ENCODE measurements at places on chromosomes 2 and 18.

DNA sequence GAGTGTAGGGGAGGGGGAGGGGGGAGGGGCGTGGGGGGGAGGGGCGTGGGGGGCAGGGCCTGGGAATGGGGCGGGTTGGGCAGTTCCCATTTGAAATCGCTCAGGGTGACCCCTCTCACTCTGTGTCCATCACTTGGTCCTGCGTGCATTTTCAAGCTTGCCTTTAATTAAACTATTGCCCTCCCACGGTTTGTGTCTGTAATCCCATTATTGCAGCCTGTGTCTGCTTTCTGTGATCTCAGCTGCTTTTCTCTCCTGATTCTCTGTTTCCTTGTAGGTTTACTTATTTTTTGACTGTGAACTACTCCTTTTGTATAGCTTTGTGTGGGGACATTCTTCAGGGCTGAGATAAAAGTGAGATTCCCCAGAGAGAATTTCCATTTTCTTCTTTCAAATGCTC, 1.3 kb downstream of the DCDC2C start:
- no peak for DNase-seq

- no peak for DNase-seq
Measured at GRCh38 chr2:197261808-197262226, 48.8 kb downstream of the ANKRD44 start.

DNA sequence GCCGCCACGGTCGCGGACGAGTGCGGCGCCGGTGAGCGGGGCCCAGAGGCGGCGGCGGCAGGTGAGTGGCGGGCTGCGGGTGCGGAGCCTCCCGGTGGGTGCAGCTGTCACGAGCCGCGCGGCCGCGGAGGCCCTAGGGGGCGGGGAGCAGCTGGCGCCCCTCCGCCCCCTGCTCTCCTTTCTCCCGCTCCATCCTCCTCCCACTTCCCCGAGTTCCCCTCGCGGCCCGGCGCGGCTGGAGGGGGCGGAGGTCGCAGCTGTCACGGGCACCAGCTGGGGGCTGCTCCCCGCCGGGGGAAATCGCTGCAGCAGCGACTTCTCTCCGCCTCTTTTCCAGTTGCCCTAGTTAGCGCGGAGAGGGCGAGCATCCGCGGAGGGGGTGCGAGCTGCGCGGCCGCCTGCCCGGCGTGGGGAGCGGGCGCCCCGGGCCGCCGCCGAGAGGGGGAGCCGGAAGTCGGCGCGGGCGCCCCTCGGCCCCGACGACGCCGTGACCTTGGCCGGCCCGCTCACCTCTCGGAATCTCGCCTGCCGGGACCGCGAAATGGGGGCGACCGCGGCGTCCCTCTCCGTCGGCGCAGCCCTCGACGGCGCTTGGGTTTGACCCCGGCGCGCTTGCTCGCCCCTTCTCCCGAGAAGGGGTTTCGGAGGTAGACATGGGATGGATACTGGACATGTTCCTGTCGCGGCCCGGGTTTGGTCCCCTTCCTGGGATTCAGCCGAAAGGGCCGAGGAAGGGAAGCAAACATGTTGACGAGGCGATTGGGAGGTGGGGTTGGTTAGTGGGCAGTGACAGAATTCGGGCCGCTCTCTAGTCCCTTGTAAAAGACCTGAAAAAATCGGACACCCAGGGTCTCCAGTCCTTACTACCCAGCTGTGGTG, 727 bp downstream of the NCOA1 start:
- DNase-seq, result peak; percentile 78

- no peak for DNase-seq
Measured at GRCh38 chr2:18837240-18837639, 247.9 kb upstream of the NT5C1B start.

DNA sequence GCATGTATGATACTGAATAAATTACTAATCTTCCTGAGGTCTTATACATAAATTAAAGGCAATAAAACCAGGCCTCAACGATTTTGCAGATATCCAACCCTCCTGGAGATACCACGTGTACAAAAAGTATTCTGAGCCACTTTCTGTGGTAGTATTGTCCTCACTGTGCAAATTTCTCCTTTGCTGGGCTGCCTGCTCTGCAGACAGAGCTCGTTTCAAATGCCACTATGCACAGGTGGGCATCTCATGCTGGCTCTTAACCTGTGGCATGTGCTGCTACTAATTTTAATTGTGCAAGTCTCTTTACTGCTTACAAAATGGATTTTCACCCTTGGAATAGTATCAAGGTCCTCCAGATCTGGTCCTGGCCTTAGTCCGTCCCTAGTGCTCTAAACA, 66.4 kb upstream of the SLC16A14 start:
- DNase-seq, result no peak

- no peak for DNase-seq
Measured at GRCh38 chr2:106159866-106160785, 34.0 kb downstream of the UXS1 start.

Data from iPS-NIHi11 (cell line).